Fibroblast of skin of left quadriceps (primary cell): ENCODE measurements at places on chromosomes 3 and 15.

GRCh38 chr3:139455855-139456254 is 20.5 kb downstream of the RBP2 start:
- DNase-seq = no peak

DNA sequence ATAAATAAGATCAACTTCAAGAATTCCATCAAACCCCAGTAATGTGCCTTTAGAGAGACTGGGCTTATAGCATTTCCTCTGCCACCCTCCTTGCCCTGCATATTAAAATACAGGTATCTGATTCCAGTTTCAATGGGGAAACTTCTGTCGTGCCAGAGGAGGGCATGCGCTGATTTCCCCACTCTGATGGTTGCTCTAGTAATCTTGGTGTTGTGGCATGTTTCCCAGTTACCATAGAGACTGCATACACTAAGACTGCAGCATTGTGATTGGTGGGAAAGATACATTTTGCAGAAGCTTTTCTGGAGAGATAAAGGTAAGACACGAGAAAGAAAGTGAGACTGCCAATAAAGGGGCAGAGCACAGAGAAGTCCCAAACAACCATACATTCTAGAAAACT is 225.6 kb downstream of the TIGIT start:
- DNase-seq = no peak

DNA sequence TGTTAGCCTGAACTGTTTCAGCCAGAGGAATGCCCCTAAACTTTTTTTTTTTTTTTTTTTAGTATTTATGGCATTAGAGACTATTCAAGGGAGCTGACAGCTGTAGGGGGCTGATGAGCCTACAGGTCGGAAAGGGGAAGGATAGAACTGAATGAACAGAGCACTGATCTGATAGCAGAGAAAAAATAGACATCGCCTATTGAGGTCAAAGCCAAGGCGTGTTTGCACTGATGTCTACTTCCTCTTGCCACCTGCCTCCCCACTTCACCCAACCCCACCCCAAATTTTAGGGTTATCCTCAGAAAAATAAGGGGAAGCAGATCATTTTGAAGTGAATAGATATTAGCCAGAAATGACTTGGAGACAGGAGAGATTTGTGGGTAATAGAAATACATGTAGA is 3.0 kb upstream of the ZMAT3 start:
- no peak for DNase-seq

- DNase-seq = peak; percentile 4
Observed at GRCh38 chr3:180358179-180358578, 243.8 kb upstream of the TTC14 start.

DNA sequence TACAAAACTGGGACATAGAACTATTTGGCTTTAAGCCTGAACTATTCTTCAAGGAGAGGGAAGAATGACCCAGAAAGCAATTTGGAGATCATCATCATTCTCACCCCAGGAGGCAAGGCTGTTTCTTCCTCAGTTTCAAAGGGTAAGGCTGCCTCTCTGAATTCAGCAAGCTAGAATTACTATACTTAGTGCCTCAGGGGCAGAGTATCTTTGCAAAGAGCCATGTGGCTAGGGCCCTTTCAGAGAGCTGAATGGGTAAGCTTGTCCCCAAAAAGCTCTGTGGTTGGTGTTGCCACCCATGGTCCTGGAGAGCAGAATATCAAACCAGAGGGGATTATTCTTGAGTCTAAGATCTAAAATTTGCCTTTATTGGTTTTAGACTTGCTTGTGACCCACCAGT is 720.3 kb upstream of the ARPP21 start:
- DNase-seq = no peak

DNA sequence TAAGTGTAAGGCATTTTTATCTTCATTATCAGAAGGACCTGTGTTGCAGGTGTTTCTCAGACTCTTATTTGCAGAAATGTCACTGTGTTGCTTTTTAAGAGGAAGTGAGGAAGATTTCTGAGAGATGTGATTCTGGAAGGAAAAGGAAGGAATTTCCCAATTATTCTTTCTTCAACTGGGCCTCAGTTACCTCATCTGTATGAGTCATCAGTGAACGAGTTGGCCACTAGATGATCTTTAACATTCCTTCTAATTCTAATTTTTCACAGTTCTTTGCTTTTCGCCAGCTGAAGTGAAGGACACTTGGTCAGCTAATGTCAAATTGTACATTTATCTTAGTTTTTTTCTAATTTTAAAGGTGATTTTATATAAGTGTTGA is 28.9 kb downstream of the CLEC3B start:
- DNase-seq = peak; percentile 62

DNA sequence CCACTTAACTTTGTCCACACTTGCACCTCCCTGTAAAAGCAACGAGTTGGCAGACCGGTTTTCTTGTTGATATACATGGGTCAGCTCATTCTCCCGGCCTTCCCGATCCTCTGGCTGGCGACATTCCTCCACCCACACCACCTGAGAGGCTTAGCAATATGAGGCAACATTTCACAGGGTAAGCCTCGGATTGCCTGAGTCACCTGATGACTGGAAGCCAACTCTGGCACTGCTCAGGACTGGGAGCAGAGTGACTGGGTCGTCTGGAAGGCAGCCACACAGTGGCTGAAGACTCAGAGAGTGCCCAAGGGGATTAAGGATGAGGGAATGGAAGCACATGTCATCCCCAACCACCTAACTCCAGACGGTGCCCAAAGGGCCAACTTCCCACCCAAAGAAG is 9.8 kb downstream of the HOMER2 start:
- no peak for DNase-seq

DNA sequence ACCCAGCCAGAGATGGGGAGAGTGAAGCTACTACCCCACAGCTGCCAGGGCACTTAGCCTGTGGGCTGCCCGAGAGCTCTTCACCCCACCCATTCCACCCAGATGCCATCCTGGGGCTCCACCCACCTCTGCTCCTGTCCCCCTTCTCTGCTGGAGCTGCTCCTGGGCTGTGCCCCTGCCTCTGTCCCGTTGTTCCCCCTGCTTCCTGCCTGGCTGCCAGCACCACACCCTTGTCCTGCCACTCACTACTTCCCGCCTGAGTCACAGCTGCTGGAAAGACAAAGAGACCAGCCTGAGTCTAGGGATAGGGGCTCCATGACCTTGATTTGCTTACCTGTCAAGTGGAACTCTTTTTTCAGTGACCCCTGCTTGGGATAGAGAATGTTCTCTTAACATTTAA is 12.4 kb downstream of the GNAI2 start:
- DNase-seq = no peak

GRCh38 chr3:187112934-187113793 is 26.1 kb downstream of the RPL39L start:
- DNase-seq = no peak

DNA sequence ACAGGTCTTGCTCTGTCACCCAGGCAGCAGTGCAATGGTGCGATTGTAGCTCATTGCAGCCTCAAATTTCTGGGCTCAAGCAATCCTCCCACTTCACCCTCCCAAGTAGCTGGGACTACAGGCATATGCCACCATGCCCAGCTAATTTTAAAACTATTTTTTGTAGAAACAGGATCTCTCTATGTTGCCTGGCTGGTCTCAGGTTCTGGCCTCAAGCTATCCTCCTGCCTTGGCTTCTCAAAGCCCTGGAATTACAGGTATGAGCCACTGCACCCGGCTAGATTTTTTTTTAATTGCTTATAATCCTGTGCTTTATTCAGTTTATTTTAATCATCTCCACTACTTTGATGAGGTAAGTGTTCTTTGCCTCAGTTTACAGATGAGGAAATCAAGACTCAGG is 156.5 kb downstream of the CHDH start:
- no peak for DNase-seq

GRCh38 chr3:78455166-78455565 is 1312.6 kb downstream of the ROBO1 start:
- no peak for DNase-seq

- DNase-seq = no peak
Observed at GRCh38 chr3:150656316-150656715, 47.4 kb downstream of the ERICH6 start.

DNA sequence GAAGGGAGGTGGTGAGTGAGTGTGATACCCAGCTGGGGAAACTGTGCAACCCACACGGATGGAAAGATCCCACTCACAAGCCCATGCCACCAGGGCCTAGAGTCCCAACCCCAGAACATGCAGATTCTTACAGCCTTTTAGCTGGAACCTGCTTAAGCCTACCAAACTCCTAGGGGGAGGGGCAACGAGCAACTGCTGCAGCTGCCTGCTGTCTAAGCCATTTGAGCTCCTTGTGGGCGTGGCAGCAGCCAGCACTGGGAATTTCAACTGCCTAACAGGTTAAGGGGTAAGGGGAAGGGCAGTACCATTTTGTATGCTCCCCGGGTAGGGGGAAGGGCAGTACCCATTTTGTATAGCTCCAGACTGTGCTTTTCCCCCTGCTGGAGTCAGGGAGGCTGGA is 673.2 kb upstream of the BCHE start:
- DNase-seq = no peak

GRCh38 chr3:56782215-56782614 is 19.5 kb downstream of the ARHGEF3 start:
- DNase-seq = no peak

GRCh38 chr15:43911235-43911781 is 84.5 kb downstream of the WDR76 start:
- DNase-seq = peak; percentile 69

- no peak for DNase-seq
Observed at GRCh38 chr3:172159376-172159775, 120.0 kb downstream of the FNDC3B start.

- DNase-seq = no peak
Observed at GRCh38 chr3:55107187-55107586, 179.3 kb upstream of the LRTM1 start.

- no peak for DNase-seq
Observed at GRCh38 chr3:114171677-114172076, 7.2 kb downstream of the DRD3 start.

- DNase-seq = no peak
Observed at GRCh38 chr3:14434498-14435151, 32.2 kb downstream of the SLC6A6 start.

- DNase-seq = no peak
Observed at GRCh38 chr3:189041482-189042090, 130.2 kb upstream of the TPRG1 start.

DNA sequence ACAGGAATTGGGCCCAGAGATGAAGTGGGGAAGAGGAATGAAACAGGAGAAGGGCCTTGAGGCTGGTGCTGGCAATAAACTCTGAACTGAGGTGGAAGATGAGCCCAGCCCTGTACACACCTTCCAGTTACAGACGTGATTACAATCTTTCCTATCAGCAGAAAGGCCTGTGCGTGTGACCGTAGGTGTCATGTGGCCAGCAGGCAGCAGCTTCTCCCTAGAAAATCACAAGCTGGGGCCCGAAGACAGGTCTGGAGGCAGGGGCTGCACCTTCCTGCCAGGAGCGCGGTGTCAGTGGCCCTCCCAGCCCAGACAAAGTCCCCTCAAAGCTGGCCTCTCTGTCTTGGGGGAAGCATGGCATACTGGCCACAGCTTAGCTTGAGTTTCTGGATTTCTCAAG is 16.7 kb upstream of the PIGZ start:
- DNase-seq = no peak

DNA sequence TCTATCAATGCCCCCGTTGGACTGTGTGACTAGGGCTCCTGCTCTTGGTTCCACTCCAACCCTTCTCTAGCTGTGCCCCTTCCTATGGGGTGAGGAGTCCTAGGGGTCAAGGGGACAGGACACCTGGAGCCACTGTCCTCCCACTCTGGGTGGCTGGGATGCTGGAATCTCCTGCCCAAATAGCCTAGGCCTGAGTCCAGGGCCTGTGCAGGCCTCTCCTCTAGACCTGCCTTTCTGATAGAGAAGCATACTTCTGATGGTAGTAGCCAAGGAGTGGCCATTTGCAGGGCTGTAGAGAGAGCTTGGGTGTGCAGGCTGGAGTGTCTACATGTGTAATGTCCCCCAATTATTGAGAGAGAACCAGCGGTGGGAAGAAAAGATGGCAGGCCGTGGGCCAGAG is 54.2 kb downstream of the ITGA11 start:
- DNase-seq = no peak

DNA sequence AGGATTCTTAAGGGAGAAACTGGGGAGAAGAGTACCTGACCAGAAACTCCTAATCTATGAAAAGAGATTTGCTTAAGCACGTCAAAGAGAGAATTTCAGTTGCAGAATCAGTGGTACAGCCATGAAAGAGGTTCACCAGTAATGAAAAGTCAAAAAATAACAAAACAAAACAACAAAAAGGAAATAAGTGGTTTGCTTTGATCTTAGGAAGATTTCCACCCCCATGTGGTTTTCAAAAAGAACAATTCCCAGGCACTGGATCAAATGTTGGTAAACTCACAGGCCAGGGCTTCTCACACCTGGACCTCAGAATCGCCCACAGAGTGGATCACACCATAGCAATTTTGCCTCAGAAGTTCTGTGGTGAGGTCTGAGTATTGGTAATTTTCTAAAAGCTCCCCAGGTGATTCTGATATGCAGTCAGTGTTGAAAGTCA is 67.5 kb downstream of the TMEM39A start:
- no peak for DNase-seq

- DNase-seq = no peak
Observed at GRCh38 chr3:197926418-197926817, 23.6 kb upstream of the RPL35A start.

- peak; percentile 25 for DNase-seq
Observed at GRCh38 chr3:156892701-156893100, 66.5 kb downstream of the LEKR1 start.

DNA sequence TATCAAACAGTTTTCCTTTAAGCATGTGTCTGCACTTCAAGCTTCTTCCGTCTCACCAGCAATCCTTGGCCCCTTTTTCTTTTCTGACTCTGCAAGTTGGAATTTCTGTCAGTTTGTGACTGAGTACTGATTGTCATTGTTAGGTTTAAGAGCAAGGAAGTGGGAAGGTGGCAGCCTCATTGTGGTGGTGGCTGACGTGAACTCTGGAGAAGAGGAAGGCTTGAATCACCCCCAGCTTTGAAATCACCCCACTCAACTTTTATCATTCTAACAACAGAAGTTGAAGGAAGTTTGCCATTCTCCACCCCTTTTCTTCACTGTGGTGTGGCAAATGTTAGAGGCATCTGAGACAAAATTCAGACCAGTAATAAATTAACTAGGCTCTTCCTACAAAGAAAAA is 231.6 kb upstream of the AGTR1 start:
- peak; percentile 8 for DNase-seq

DNA sequence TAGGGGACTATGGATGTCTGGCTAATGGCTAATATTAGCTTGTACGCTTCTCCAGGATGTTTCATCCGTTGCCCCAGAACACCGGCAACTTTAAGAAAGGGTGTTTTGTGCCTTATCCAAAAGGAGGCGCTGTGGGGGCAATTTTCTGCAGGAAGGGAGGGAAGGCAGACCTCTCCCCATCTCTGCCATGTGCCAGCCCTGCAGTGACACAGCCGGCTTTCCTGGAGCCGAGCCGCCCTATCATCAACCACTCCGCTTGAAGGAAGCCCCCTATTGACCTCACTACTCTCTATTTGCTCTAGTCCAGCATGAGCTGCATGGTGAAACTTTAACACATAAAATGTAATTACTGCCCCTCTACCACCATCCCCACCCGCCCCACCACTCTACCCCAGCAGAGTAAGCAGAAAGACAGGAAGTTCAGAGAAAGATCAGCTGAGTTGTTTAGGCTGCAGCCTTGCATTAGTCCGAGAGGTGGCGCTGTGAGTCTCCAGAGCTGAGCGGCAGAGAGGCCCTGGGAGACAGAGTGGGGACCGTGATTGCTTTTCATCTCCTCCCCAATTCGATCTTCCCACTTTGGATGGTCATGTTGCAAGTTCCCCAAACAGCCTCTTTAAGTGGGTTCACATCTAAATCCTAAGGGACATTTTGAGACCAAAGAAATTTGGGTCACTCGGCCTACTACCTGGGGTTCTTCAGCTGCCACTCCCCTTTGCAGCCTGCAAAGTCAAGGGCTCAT is 24.5 kb upstream of the RAD18 start:
- DNase-seq = peak; percentile 24
